ENCODE measurements at places on chromosomes 4 and X. TPM values are rescaled to one million over a fixed set of nuclear protein-coding genes. Genes with fewer than 3 reads are reported as not detected.

- DNase-seq, result no peak
Observed at GRCh38 chr4:25759101-25759500, 103.5 kb downstream of the SLC34A2 start.

FGB gene
- not detected for polyA plus RNA-seq

DNA sequence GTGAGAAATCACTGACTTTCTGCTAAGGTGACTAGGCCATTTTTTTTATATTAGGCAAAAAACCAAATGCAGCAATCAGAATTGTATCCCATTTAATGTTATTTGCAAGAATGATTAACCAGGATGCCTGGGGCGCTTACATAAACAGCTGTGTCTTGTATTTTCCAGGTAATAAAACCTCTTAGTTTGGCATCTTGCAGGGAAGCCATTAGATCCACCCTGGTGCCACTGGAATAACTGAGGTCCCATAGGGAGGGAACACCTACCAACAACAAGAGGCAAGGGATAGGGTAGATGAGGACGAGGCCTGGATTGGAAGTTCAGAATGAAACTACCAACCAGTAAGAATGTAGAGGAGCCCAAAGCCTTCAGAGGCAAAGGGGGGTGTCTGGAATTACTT, 288.3 kb downstream of the ARHGAP24 start:
- DNase-seq, result no peak

GRCh38 chrX:53950130-53950733, 94.0 kb downstream of the PHF8 start:
- no peak for DNase-seq

DNA sequence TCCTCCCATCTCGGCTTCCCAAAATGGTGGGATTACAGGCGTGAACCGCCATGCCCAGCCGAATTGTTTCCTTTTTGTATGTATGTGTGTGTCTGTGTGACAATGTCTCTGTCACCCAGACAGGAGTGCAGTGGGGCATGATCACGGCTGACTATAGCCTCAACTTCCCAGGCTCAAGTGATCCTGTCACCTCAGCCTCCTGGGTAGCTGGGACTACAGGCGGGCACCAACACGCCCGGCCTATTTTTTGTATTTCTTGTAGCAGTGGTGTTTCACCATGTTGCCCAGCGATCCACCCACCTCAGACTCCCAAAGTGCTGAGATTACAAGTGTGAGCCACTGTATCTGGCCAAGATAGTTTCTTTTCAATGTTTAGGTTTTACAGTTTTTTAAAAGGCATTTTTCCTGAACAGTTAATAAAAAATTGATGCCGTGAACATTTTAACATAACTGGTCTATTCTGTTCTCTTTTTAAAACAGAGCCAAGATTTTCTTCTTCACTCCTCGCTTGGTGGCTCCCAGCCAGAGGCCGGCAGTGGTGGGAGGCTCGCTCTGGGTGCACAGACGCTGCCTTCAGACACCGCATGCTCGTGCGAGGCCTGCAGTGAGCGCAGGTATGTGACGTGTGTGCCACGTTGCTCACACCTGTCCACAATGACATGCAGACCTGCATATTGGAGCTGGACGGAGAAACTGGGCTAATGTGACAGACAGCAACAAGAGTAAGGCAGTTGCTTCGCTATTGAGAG, 88.5 kb downstream of the FAM193A start:
- no peak for DNase-seq

SPIN2A gene
- not detected for polyA plus RNA-seq

- DNase-seq, result no peak
Observed at GRCh38 chrX:148593146-148593545, 92.7 kb downstream of the AFF2 start.

- no peak for DNase-seq
Observed at GRCh38 chr4:138297743-138298405, 55.7 kb upstream of the SLC7A11 start.

MAGEB17 gene
- not detected for polyA plus RNA-seq

GRCh38 chrX:17655211-17656034, 81.9 kb upstream of the SCML1 start:
- no peak for DNase-seq

GABRQ gene
- polyA plus RNA-seq, result not detected

CD40LG gene
- 0.63 TPM for polyA plus RNA-seq

GPAT3 gene
- 0.56 TPM for polyA plus RNA-seq

Data from immature natural killer cell (primary cell).